Stimulated activated CD4-positive, alpha-beta T cell treated with anti-CD3 and anti-CD28 coated beads, Interleukin-12 subunit alpha, Interleukin-12 subunit beta, amount 100 ng/mL, for 24 hours (primary cell): ENCODE measurements at places on chromosomes 7 and 10.

DNA sequence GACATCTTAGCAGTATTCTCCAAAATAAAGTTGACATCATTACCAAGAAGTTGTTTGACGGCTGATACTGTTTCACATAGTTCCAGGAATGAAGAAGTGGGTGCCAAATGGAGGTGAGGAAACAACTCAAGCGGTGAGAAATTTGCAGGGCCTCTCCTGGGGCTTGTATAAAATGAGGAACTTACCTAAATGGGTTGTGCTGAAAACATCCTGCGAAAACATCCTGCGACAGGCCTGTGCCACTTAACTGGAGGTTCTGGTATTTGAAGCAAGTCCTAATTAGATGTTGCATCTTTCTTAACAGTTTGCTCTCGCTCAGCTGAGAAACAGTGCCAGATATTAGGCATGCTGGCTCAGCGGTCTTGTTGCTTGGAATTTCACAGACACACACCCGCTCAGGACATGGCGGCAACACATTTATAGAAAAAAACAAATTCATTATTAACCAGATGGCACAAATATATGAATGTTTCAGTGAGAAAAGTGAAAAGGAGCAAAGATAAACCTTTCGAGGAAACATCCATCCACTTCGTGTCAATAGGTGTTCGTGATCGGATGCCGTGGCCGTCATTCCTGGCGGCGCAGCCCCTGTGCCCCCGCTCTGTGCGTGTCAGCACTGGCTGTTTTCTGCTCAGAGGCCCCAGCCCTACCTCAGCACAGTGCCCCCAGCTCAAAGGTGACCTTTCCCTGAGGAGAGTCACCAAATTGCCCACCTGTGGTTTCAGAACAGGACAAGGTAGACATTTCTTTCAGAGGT, 48.1 kb downstream of the CDC123 start:
- no peak for DNase-seq

- DNase-seq = no peak
Measured at GRCh38 chr10:120969219-120969645, 118.1 kb downstream of the WDR11 start.

GRCh38 chr7:33300742-33301141, 171.4 kb downstream of the BBS9 start:
- no peak for DNase-seq

GRCh38 chr10:13939391-13939790, 352.6 kb downstream of the PRPF18 start:
- no peak for DNase-seq

- no peak for DNase-seq
Measured at GRCh38 chr10:50310560-50311174, 59.4 kb upstream of the ASAH2 start.

- no peak for DNase-seq
Measured at GRCh38 chr7:157407512-157408257, 70.9 kb downstream of the DNAJB6 start.

DNA sequence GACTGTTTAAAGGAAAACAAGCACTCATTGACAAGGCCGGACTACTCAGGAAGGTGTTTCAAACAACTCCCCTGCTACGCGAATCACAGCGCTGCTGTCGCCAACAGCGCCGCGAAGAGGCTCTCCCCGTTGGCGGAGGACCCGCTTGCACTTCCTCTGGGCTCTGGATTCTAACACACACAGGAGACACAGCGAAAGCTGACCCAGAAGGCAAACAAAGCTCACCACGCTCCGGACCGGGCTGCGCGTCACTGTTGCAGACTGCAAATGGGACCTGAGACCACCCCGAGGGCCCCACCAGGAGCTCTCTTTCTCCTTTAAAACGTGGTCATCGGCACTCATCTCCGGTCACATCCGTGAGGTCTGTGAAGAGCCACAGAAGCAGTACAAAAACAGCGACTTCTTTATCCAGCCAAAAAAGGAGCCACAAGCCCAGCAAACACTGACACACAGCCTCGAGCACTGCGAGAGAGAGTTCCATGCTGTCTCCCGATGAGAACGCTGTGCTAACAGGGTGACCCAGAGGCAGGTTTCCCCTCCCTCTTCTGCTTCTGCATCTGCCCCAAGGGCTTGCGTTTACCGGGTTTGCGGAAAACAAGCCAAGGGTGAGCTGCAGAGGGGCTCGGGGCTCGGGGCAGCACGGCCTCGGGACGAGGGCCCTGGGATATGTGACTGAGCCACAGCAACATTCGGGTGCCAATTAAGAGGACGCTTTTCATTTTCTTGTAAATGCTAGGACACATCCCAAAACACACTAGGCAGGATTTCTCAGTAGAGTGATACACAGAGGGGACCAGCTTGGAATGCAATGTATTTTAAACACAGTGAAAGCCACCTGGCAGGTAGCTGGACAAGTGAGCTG, 41.3 kb downstream of the AMZ1 start:
- DNase-seq = no peak

- DNase-seq = no peak
Measured at GRCh38 chr7:115491744-115492380, 538.7 kb downstream of the TFEC start.

GRCh38 chr10:96587264-96588059, 650 bp upstream of the TM9SF3 start:
- DNase-seq = peak; percentile 13

GRCh38 chr7:1232103-1232466, 587 bp upstream of the UNCX start:
- no peak for DNase-seq
